ENCODE measurements at places on chromosomes 3 and 15.

GRCh38 chr15:78762985-78763795, 48.1 kb downstream of the ADAMTS7 start:
- DNase-seq = no peak

- no peak for DNase-seq
Observed at GRCh38 chr15:95252404-95252803, 1021.0 kb downstream of the MCTP2 start.

GRCh38 chr3:66280304-66280703, 59.5 kb downstream of the SLC25A26 start:
- no peak for DNase-seq

GRCh38 chr3:69776289-69776688, 37.0 kb downstream of the MITF start:
- DNase-seq = no peak

GRCh38 chr3:172666181-172666872, 44.5 kb downstream of the NCEH1 start:
- no peak for DNase-seq

All from stimulated activated CD4-positive, alpha-beta T cell treated with anti-CD3 and anti-CD28 coated beads, Interleukin-1b, Interleukin-23, amount 100 ng/mL, for 1 hour (primary cell).